H1 (cell line): ENCODE measurements at places on chromosomes 3 and 15. TPM values are rescaled to one million over a fixed set of nuclear protein-coding genes. Genes with fewer than 3 reads are reported as not detected.

DNA sequence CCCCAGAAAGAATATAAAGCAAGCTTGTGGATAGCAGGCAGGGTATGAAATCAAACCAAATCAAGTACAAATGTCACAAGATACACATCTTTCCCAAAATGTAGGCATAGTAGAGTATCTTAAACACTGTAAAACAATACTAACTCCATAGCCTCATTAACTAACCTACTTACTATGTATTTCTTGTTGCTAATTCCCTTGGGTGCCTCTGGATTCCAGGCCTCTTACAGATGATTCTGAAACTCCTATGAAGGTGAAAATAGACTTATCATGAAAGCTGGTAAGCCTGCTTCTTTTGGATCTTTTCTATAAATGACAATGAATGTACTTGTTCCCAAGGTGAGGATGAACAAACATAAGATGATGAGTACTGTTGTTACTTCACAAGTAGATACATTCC lies 93.8 kb downstream of the FRMD5 start:
- DNase-seq: no peak

Gene DPPA2
- polyA plus RNA-seq: 6.6 and 7.8 TPM in 2 replicates

DNA sequence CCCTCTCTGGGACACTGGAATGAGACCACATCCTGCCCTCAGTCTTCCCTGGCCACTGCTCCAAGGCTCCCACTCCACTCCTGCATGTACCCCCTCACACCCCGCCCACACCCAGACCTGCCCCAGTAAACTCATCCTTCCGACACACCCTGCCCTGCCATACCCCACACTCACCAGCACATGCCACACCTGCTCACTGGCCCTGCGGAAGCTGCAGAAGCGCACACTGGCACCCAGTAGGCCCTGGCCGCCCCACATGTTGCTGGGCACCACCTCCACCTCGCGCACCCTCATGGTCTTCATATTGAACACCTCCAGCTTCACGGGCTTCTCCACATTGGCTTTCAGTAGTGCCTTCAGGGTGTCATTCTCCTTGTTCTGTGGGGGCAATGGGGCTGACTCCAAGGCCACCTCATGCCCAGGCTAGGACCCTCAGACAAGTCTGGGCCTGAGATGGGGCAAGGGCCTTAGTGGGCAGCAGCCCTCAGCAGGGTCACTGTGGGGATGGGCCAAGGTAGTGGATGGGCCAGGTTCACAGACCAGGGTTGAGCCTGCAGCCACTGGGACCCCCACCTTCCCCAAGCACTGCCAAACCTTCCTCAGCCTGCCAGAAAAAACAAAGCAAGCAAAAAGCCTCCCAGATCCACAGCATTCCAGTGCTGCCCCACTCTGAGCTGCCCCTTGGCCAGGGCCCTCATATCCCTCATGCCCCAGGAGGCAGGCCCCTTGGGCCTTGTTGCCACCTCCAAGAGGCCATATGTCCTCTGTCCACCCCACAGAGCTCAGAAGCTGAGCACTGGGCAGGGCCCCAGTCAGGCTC lies 4.7 kb downstream of the GORASP1 start:
- peak; percentile 41 for DNase-seq

Gene LRRIQ4
- polyA plus RNA-seq: 0.08 and 0.14 TPM in 2 replicates

GRCh38 chr15:40317580-40317979 lies 5.9 kb upstream of the INAFM2 start:
- DNase-seq: no peak
